Ammon's horn (tissue), 1 donor: ENCODE measurements at places on chromosomes 16 and 17.

DNA sequence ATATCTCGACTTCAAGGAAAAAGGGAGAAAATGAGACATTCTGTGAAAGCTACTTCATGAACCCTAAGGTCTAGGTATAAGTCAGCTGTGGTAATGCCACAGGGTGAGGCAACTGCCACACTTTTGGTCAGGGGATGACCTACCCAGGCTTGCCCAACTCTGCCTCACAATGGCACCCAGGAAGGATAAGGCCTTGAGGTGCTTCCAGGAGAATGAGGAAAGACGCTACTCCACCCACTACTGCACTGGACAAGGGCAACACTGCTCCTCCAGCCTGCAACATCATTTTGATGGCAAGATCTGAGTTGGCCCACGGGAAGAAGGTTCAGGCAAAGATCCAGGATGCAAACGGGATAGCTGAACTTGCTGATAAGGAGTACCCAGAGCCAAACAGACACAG lies 22.0 kb upstream of the GFOD2 start:
- DNase-seq = no peak

DNA sequence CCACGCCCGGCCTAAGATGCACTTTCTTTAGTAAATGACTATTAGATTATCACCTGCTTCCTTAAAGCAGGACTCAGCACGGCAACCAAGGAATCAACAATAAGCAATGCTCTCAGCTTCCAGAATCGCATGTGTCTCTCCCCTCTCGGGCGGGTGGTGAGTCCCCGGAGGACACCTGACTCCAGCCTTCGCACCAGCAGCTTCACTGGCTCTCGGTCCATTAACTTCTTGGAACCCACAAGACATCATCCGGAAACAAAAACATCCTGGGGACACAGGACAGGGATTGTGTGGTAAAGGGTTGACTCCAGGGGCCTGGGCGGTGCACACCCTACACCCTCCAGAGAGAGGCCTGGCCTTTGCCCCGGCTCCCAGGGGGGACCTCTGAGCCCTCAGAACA lies 22.7 kb downstream of the UTS2R start:
- no peak for DNase-seq

- DNase-seq = no peak
Observed at GRCh38 chr17:80281516-80281915, 20.9 kb downstream of the RNF213 start.

GRCh38 chr17:44024271-44024663 lies 9.5 kb upstream of the TMEM101 start:
- DNase-seq = no peak

DNA sequence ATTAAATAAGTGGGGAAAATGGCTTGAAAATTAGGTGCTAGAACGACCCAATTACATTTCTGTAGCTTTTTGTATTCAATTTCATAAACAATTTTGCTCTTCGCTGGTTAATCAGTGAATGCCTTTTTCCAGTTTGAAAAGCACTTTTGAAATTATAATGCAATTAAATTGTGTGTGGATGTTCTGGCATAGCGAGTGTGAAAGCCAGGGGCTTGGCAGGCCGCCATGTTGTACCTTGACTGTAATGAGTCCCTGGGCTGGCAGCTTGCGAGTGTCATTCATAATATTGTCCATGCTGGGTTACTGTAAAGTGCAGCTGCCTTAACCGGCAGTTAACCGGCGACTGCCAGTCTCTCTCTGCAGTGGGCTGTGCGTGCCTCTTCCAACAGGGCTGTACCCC lies 177.8 kb downstream of the CCDC182 start:
- no peak for DNase-seq

DNA sequence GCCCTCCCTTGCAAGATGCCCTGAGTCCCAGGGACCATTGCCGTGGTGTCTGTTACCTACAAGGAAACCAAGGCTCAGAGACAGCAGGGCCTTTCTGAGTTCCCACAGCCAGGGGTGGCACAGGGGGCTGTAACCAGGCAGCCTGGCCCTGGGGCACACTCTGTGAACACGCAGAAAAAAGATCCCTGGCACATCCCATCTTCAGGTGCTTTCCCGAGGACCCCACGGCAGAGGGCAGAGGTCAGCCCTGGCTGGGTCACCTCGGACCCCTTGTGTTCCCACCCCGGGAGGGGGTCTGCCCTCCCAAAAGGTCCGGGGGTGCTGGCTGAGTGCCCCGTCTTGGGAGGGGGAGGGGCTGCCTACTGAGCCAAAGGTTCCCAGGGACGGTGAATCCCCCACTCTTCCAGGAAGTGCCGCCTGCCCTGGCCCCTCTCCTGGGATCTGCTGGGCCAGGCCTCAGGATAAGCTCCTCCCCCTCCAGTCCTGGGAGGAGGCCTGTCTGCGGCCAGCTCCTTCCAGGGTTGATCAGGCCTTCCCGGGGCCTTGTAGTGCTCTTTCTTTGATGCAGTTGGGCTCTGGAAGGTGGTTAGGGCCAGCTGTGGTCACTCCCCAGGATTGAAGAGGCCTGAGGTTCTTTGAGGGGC lies 8.1 kb downstream of the GLIS2 start:
- no peak for DNase-seq

DNA sequence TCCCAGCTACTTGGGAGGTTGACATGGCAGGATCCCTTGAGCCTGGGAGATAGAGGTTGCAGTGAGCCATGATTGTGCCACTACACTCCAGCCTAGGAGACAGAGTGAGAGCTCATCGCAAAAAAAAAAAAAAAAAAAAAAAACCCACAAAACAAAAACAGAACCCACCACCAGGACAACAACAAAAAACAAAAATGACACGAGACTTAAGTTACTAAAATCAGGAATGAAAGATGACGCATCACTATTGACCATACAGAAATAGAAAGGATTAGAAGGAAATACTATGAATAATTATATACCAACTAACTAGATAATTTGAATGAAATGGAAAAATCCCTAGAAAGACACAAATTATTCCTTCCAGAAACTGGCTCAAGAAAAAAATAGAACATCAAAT lies 432.4 kb upstream of the PMFBP1 start:
- no peak for DNase-seq

- no peak for DNase-seq
Observed at GRCh38 chr16:30745082-30745481, 3.1 kb upstream of the PHKG2 start.

- DNase-seq = peak; percentile 45
Observed at GRCh38 chr17:55717898-55718735, 4.5 kb downstream of the TMEM100 start.

GRCh38 chr17:55285340-55286301 lies 20.9 kb downstream of the HLF start:
- peak; percentile 83 for DNase-seq

GRCh38 chr16:72884037-72884436 lies 163.9 kb downstream of the ZFHX3 start:
- no peak for DNase-seq

- DNase-seq = no peak
Observed at GRCh38 chr17:64006361-64007088, 8.4 kb downstream of the PRR29 start.
